H9 (cell line): ENCODE measurements at places on chromosomes 3 and 15. TPM values are rescaled to one million over a fixed set of nuclear protein-coding genes. Genes with fewer than 3 reads are reported as not detected.

- no peaks in the 10 kb centered on the region for H3K36me3 ChIP-seq
- no peaks in the 10 kb centered on the region; the same call in 1 of the 2 replicates for H3K4me1 ChIP-seq
- DNase-seq, result no peak
Measured at GRCh38 chr15:36469311-36469966, 110.0 kb upstream of the CDIN1 start.

DNA sequence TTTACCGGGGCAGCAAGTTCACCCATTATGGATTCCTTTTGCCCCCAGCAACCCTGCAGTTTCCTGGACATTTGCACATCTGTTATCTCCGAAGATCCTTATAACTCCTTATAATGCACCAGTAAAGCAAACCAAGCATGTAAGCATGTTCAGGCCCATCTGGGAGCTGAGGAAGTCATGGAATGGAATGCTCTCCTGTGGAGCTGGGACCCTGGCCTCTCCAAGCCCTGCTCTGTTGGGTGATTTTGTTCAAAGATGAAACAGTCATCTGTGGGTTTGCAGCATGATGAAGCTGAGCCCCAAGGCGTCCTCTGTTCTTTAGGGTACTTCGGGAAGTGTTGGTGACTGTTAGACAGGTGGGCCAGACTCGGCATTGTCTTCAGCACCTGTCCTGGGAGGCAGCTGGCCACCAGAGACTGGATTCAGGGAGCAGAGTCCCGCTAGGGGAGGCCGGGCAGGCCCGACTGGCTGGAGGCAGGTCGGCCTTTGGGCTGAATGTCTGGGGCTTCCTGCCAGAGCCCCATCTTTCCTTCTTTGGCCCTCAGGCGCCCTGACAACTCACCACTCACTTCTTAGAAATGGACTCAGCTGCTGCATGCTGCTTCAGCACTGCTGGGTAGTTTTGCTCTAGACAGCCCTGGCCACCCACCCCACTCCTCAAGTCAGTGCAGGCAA, 3.9 kb downstream of the DNAH1 start:
- DNase-seq, result no peak
- H3K27ac ChIP-seq, result no peak overlapping the region
- H3K36me3 ChIP-seq, result no peaks in the 10 kb centered on the region; the same call in 2 of the 3 replicates
- H3K4me3 ChIP-seq, result no peak overlapping the region
- H3K27me3 ChIP-seq, result peaks cover 2% of the 10 kb centered on the region; the same call in 1 of the 2 replicates

DNA sequence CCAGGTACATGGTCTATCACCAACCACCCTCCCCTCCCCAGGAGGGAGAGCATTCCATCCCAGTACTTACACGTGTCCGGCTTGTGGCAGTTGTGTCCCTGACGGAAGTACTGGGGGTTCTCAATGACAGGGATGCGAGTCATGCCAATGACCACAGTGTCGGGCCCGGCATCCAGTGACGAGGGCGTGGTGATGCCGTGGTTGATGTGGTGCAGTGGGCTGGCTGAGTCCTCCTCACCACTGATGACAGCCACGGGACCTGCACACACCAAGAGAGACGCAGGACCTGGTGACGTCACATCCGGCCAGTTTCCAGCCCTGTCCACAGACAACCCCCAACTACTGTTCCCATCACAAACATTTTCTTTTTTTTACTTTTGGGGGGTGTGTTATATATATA, 223.8 kb downstream of the NTRK3 start:
- peaks cover 9% of the 10 kb centered on the region; the same call in 1 of the 2 replicates for H3K36me3 ChIP-seq
- no peak for DNase-seq
- no peaks in the 10 kb centered on the region for H3K27me3 ChIP-seq

NIPA2 gene
- total RNA-seq, result 77.9 and 79.3 TPM in 2 replicates

RARRES1 gene
- total RNA-seq, result 0.72 and 0.81 TPM in 2 replicates
